GM12892 (cell line): ENCODE measurements at places on chromosomes 7 and 10.

DNA sequence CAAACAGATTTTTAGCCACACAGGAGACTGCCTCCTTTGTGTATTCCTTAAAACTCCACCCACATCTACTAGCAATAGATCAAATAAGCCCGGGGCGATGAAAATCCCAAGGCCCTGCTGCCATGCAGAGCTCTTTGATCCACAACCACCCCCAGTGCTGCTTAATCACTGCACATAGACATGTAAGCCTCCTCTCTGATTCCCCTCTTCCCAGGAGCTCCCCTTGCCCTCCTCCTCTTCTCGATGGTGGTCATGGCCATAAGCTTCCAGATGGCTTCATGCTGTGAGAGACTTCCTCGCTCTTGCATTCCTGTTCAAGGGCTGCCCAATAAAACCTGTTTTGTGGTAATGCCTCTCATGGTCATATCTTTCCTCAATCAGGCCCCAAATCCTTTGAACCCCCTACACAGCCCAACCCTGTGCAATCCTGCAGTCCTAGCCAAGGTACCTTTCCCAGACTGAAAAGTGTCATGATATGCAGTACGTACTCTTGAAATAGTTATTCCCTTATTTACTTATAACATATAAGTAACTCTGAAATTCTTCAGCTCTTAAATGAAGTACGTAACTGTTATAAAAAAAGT is 158.5 kb downstream of the CACNA2D1 start:
- DNase-seq, result no peak

DNA sequence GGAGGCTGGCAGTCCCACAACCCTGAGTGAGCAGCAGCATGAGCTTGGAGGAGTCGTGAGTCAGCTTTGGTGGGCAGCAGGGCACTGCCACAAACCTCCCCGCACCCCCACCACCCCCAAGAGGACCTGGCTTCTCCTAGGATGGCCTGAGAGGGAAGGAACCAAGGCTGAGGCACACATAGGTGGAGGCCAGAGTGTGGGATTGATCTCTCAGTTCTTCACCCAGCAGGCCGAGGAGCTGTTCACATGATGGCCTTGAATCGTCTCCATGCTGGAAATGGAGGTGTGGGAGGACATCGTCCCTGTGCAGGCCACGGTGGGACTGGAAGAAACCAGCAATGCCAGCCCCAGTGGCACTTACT is 17.4 kb upstream of the GDF10 start:
- DNase-seq, result no peak

- no peak for DNase-seq
Observed at GRCh38 chr7:44279731-44280505, 45.5 kb downstream of the CAMK2B start.

DNA sequence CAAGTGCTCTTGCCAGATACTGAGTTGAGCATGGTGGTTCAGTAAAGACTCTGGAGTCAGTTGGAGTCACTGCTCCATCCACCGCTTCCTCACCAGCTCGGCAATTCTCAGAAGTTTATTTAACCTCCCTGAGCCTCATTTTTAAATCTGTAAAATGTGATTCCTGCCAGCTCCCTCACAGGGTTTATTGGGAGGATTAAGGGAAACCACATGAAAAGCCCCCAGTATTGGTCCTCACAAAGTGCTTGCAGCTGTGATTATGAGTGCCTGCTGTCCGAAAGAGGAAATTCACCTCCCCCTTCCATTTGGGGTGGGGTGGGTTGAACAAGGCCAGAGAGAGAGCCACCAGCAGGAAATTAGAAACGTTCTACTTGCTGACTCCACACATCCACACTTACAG is 99.0 kb downstream of the AOAH start:
- DNase-seq, result no peak

DNA sequence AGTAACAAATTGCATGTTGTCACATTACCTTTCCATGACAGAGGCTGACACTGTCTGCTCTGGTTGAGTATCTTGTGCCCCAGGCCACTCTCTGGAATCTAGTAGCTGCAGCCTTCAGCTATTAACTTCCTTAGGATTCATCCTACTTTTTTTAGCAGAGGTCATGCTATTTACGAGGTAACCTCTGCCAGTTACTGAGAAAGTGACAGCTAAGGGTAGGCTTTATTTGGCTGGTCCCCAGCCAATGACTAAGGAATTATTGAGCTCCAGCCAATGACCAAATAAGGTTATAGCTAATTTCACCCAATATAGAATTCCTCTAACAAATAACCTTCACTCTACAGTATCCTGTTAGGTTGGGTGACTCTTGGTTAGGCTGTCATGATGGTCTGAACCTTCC is 1361.7 kb downstream of the XPNPEP1 start:
- DNase-seq, result no peak

GRCh38 chr7:127803626-127804025 is 151.6 kb downstream of the SND1 start:
- no peak for DNase-seq

GRCh38 chr10:7665767-7666166 is 999 bp downstream of the ITIH5 start:
- DNase-seq, result no peak
